ENCODE measurements at places on chromosomes 6 and 20. TPM values are rescaled to one million over a fixed set of nuclear protein-coding genes. Genes with fewer than 3 reads are reported as not detected.

GRCh38 chr6:112800916-112801315 lies 453.8 kb downstream of the RFPL4B start:
- no peak overlapping the region for H3K4me3 ChIP-seq
- H3K27me3 ChIP-seq, result no peaks in the 10 kb centered on the region
- no peaks in the 10 kb centered on the region for H3K36me3 ChIP-seq
- no peak for DNase-seq
- H3K27ac ChIP-seq, result no peak overlapping the region

GRCh38 chr6:156697225-156697830 lies 79.8 kb upstream of the ARID1B start:
- no peaks in the 10 kb centered on the region for H3K36me3 ChIP-seq
- H3K27me3 ChIP-seq, result no peaks in the 10 kb centered on the region
- H3K27ac ChIP-seq, result no peak overlapping the region
- DNase-seq, result no peak
- H3K4me3 ChIP-seq, result no peak overlapping the region

- H3K27me3 ChIP-seq, result no peaks in the 10 kb centered on the region
- H3K4me1 ChIP-seq, result peaks cover 6% of the 10 kb centered on the region
- H3K4me3 ChIP-seq, result no peak overlapping the region
- H3K36me3 ChIP-seq, result no peaks in the 10 kb centered on the region
These were observed 78.6 kb upstream of the AKAP12 start for GRCh38 chr6:151160929-151161757.

GRCh38 chr6:100475554-100476320 lies 11.0 kb upstream of the SIM1 start:
- H3K4me1 ChIP-seq, result no peaks in the 10 kb centered on the region
- DNase-seq, result no peak
- no peaks in the 10 kb centered on the region for H3K36me3 ChIP-seq
- peaks cover 84% of the 10 kb centered on the region for H3K27me3 ChIP-seq
- H3K27ac ChIP-seq, result no peak overlapping the region
- H3K4me3 ChIP-seq, result no peak overlapping the region

GRCh38 chr6:159148641-159149040 lies 20.6 kb upstream of the FNDC1 start:
- no peak overlapping the region for H3K27ac ChIP-seq
- DNase-seq, result no peak
- peaks cover 17% of the 10 kb centered on the region for H3K27me3 ChIP-seq
- no peaks in the 10 kb centered on the region for H3K36me3 ChIP-seq

GRCh38 chr6:106253731-106254130 lies 71.8 kb downstream of the ATG5 start:
- peaks cover 23% of the 10 kb centered on the region for H3K4me1 ChIP-seq
- no peak overlapping the region for H3K4me3 ChIP-seq
- H3K27me3 ChIP-seq, result no peaks in the 10 kb centered on the region
- H3K27ac ChIP-seq, result no peak overlapping the region
- no peaks in the 10 kb centered on the region for H3K36me3 ChIP-seq
- DNase-seq, result no peak

DNA sequence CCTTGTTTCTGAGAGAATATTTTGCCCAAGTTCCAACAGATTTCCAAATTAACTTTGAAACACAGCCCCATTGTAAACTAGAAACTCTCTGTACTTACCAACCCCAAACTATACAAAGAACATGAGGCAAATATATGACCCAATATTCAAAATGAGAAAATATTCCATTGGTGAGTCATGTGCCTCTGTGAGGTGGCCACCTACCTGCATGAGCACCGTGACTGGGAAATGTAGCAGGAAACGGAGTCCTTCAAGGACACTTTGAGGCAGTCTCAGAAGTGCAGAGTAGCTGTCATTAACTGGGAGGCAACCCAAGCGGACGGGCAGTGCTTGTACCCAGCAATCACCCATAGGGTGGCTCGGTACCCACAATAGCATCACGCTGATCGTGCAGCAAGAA lies 335.5 kb upstream of the NOX3 start:
- H3K4me3 ChIP-seq, result no peak overlapping the region
- H3K4me1 ChIP-seq, result no peaks in the 10 kb centered on the region
- no peak for DNase-seq
- H3K36me3 ChIP-seq, result no peaks in the 10 kb centered on the region

DNA sequence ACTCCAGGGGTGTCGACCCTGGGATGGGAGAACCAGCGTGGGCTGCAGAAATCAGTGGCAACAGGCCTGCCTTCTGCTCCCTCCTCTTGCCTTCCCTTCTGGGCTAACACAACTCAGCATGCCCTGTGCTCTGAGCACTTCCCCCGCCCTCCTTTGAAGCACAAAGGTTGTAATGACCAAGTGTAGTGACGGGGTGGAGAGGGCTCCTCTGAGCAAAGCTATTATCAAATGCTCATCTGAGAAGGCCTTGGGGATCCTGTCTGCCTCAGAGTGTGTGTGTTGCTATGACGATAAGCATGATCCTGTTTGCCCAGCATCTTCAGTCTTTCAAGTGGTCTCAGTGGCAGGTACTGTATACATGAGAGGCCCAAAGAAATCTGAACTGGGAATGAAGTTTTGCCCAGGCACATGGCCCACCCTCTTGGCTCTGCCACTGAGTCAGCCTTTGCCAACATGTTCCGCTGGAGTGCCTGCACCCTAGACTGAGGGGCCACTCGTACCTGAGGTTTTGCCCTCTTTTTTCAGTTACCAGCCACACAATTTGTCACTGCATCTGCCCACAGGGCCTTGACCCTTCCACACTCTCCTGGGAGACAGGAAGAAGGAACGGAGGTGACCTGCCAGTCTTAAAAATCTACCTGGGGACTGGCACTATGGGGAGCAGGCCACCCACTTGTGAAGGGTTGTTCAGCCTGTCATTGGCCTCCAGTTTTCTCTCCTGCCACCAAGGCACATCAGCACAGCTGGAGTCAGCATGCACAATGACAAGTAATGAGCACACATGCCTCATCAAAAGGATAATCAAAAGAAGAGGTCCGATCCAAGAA lies 74.5 kb downstream of the GFOD1 start:
- DNase-seq, result no peak
- H3K4me3 ChIP-seq, result no peak overlapping the region
- H3K36me3 ChIP-seq, result no peaks in the 10 kb centered on the region
- peaks cover 89% of the 10 kb centered on the region for H3K4me1 ChIP-seq

The PTPRT gene
- total RNA-seq, result 0.08 TPM

The RIPOR2 gene
- 3.1 TPM for total RNA-seq

The FRMD1 gene
- total RNA-seq, result 0.16 TPM

The AVP gene
- total RNA-seq, result 0.38 TPM
